CD4-positive, alpha-beta T cell treated with Interleukin-10 for 1 hour (primary cell): ENCODE measurements at places on chromosomes 4 and X.
A peak's percentile ranks its signal among the peaks of the same experiment; 100 is the strongest.

DNA sequence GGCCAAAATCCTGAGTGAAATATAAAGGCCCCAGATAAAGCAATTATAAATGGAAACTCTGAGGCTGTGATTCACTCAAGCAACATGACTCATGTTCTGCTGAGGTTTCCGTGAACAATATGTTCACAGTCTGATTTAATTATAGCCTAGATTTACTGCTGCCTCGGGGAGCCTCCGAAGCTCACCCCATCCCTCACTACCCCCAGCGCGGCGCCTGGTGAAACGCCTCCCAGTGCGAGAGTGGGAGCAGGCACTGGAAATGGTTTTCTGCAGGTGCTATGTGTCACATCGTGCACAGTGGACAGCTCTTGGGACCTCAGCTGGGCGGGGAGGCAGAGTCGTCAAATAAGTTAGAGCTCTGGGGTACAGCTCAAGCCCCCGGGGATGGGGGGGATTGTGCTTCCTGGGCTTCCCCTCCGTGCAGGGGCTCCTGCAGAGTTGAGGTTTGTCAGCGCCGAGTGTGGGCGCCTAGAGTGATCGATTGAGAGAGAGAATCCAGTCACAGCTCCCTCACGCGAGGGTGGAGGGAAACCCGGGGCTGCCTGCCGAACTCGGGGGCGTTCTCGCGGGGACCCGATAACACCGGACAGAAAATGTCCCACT is 110.6 kb downstream of the PHKA2 start:
- DNase-seq: no peak

- no peak for DNase-seq
Measured at GRCh38 chr4:25021216-25021615, 9.5 kb downstream of the LGI2 start.

DNA sequence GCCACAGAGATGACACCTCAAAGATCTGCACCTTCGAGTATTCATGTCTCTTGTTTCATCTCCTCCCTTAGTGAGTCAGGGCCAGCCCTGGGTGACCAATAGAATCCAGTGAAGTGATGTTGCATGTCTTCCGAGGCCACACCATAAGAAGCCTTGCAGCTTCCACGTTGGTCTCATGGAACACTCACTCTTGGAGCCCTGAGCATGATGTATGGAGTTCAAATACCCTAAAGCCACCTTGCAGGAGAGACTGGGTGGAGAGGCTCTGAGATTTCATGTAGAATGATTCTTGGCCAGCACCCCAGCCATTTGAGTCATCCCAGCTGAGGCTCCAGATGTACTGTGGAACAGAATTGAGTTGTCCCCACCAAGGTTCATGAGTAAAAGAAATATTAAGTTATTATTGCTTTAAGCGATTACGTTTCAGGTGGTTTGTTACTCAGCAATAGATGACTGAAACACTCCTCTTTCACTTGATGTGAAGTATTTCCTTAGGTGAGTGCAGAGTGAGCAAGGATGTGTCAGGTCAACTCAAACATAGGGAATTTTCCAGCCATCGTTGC is 5.0 kb upstream of the RP2 start:
- DNase-seq: no peak

DNA sequence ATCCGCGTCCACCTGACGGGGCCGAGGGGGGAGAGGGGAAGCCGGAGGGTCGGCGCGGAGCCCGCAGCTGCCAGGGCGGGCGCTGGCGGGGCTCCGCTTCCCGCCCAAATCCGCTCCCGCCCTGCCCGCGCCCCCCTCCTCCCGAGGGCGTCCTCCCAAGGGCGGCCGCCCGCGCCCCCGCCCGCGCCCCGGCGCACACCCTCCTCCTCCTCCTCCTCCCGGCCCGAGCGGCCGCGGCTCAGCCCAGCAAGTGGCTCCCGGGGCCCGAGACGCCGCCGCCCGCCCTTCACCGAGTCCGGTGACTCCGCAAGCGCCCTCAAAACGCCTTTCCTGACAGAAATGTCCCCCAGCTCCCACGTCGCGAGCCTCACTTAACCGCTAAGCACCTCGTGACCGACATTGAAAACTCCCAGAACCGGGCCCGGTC is 487 bp downstream of the HMGB2 start:
- peak; percentile 48 for DNase-seq

DNA sequence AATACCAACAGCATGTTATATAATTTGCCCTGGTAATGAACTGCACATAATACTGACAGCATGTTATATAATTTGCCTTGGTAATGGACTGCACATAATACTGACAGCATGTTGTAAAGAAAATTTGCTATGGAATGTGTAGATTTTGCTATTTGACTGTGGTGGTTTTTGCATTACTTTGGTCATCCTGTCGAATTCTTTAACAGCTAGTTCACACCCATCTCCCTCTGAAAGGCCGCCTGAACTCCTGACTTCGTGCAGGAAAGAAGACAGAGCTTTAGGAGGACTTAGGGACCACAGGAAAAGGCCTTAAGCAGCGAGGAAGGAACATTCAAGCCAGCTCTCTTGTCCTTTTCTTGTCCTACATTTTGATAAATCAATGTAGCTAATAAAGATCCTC is 45.2 kb upstream of the DCLK2 start:
- DNase-seq: no peak

GRCh38 chr4:8754634-8755589 is 116.7 kb downstream of the HMX1 start:
- DNase-seq: no peak

GRCh38 chr4:142405695-142406498 is 440.2 kb downstream of the INPP4B start:
- no peak for DNase-seq

DNA sequence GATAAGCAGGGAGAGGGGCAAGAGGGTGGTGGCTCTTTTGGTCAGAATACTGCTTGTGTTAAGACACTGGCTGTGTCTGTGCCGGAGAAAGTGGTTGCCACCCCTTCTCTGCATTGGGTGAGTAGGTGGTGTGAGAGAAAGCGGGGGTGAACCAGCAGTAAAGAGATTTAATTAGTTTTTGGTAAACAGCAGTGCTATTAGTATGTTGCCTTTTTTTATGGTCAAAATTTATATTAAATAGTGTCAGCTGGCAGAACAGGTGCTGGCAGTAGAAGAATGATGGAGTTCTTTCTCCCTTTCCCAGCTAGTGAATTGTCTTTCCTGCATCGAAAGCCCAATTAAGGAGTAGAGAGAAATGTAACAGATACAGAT is 181.6 kb downstream of the LARP7 start:
- no peak for DNase-seq

- no peak for DNase-seq
Measured at GRCh38 chr4:12612876-12613275, 871.3 kb downstream of the RAB28 start.
